Stimulated activated CD8-positive, alpha-beta memory T cell treated with anti-CD3 and anti-CD28 coated beads, Interleukin-4, amount 100 ng/mL, for 4 hours (primary cell): ENCODE measurements at places on chromosomes 11 and 22.

GRCh38 chr22:37497062-37497599, 10.9 kb upstream of the MFNG start:
- DNase-seq: no peak

GRCh38 chr22:37260901-37261336, 16.9 kb upstream of the RAC2 start:
- DNase-seq: no peak

GRCh38 chr22:48035897-48036296, 1273.4 kb downstream of the TBC1D22A start:
- DNase-seq: no peak

- no peak for DNase-seq
These were observed 194.3 kb upstream of the MTNR1B start for GRCh38 chr11:92775003-92775676.

- DNase-seq: no peak
These were observed 96.4 kb downstream of the PRMT3 start for GRCh38 chr11:20483931-20484330.

GRCh38 chr11:12109591-12110196, 696 bp upstream of the MICAL2 start:
- no peak for DNase-seq
